ENCODE measurements at places on chromosomes 12 and 14. TPM values are rescaled to one million over a fixed set of nuclear protein-coding genes. Genes with fewer than 3 reads are reported as not detected.
A peak's percentile ranks its signal among the peaks of the same experiment; 100 is the strongest.

- H3K36me3 ChIP-seq = no peaks in the 10 kb centered on the region
- H3K4me3 ChIP-seq = no peak overlapping the region
- H3K27me3 ChIP-seq = no peaks in the 10 kb centered on the region
- H3K4me1 ChIP-seq = no peaks in the 10 kb centered on the region
- no peak overlapping the region for H3K27ac ChIP-seq
- no peak for DNase-seq
These were observed 2.6 kb downstream of the WSCD2 start for GRCh38 chr12:108131657-108132126.

DNA sequence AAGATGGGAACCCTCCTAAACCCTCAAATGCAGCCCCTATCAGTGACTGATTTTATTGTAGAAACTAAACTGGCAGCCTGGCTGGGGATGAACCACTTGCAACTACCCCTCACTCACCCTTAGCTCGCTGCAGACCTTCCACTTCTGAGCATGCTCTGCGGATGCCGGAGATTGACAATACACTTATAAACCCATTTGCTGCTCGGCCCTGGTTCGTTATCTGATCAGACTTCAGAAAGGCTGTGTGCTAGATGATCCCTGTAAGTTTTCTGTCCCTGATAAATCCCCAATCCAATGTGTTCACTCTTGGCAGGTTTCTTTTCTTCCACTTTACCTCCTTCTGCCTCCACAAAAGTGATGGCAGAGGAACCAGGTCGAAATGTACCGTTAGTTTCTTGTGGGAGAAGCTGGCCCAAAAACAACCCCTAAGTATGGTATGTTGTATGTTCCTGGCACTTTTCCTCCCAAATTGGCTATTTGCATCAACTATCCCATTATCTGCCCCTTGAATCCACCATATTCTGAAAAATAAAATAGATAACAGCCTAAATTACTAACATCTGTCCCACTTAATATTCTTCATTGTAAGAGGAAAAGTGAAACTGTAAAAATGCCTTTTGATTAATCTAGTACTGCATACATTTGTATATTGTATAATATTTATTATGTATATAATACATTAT is 18.8 kb downstream of the RPH3A start:
- H3K36me3 ChIP-seq = no peaks in the 10 kb centered on the region
- H3K4me3 ChIP-seq = no peak overlapping the region
- H3K4me1 ChIP-seq = no peaks in the 10 kb centered on the region
- no peak for DNase-seq

The TGFB3 gene
- total RNA-seq = 2.2 TPM

- H3K4me3 ChIP-seq = no peak overlapping the region
- H3K27me3 ChIP-seq = peaks cover 6% of the 10 kb centered on the region
- no peak for DNase-seq
These were observed 109.8 kb upstream of the CPSF6 start for GRCh38 chr12:69129564-69129963.

GRCh38 chr14:74628418-74628817 is 16.4 kb upstream of the LTBP2 start:
- no peak overlapping the region for H3K27ac ChIP-seq
- no peaks in the 10 kb centered on the region for H3K36me3 ChIP-seq
- H3K4me3 ChIP-seq = no peak overlapping the region

GRCh38 chr12:12439636-12440035 is 82.8 kb downstream of the BORCS5 start:
- H3K4me1 ChIP-seq = peaks cover 14% of the 10 kb centered on the region
- H3K27me3 ChIP-seq = no peaks in the 10 kb centered on the region
- H3K27ac ChIP-seq = no peak overlapping the region
- no peak overlapping the region for H3K4me3 ChIP-seq
- DNase-seq = peak; percentile 91
- H3K36me3 ChIP-seq = no peaks in the 10 kb centered on the region

The SERPINA12 gene
- not detected for total RNA-seq

The GPR132 gene
- under 0.01 TPM for total RNA-seq

- no peaks in the 10 kb centered on the region for H3K27me3 ChIP-seq
- H3K27ac ChIP-seq = no peak overlapping the region
- no peaks in the 10 kb centered on the region for H3K4me1 ChIP-seq
- H3K36me3 ChIP-seq = no peaks in the 10 kb centered on the region
- H3K4me3 ChIP-seq = no peak overlapping the region
These were observed 845.4 kb downstream of the VRK1 start for GRCh38 chr14:97642631-97643030.

GRCh38 chr14:28373721-28374120 is 392.9 kb upstream of the FOXG1 start:
- no peak for DNase-seq
- H3K27me3 ChIP-seq = no peaks in the 10 kb centered on the region
- no peaks in the 10 kb centered on the region for H3K4me1 ChIP-seq
- H3K4me3 ChIP-seq = no peak overlapping the region

The HOXC10 gene
- total RNA-seq = not detected

DNA sequence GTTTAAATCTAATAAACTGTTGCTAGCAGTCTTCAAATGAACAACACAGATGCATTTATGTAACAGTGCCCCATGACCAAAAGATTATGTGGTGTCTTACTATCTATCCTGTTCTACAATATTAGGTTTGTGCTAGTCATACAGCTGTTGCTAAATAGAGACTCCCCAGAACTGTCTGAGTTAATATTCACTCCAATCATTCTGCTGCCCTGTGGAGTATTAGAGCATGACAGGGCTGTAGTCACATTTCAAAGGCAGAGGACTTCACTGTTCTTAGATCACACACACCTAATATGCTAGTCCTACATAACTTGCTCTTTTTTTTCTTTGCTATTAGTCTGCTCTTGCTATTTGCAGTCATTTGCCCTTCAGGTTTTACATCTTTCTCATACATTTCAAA is 157.6 kb upstream of the MDGA2 start:
- H3K4me3 ChIP-seq = no peak overlapping the region
- no peaks in the 10 kb centered on the region for H3K36me3 ChIP-seq
- no peaks in the 10 kb centered on the region for H3K4me1 ChIP-seq
- no peak overlapping the region for H3K27ac ChIP-seq
- no peak for DNase-seq
- H3K27me3 ChIP-seq = no peaks in the 10 kb centered on the region

The KRT75 gene
- not detected for total RNA-seq

- H3K27me3 ChIP-seq = no peaks in the 10 kb centered on the region
- H3K27ac ChIP-seq = 0 out of 2 replicates have a peak overlapping the region, but pooled peaks have one; percentile 7
- H3K4me1 ChIP-seq = peaks cover 7% of the 10 kb centered on the region
- peak; percentile 85 for DNase-seq
- H3K4me3 ChIP-seq = no peak overlapping the region
- H3K36me3 ChIP-seq = peaks cover 35% of the 10 kb centered on the region
These were observed 2.9 kb downstream of the SMARCD1 start for GRCh38 chr12:50087995-50088394.

The INSM2 gene
- not detected for total RNA-seq

GRCh38 chr12:130428116-130428515 is 90.4 kb downstream of the PIWIL1 start:
- no peaks in the 10 kb centered on the region for H3K27me3 ChIP-seq
- no peak for DNase-seq
- H3K4me1 ChIP-seq = no peaks in the 10 kb centered on the region
- no peaks in the 10 kb centered on the region for H3K36me3 ChIP-seq
- H3K4me3 ChIP-seq = no peak overlapping the region

- H3K4me1 ChIP-seq = no peaks in the 10 kb centered on the region
- no peaks in the 10 kb centered on the region for H3K27me3 ChIP-seq
- H3K27ac ChIP-seq = no peak overlapping the region
- DNase-seq = no peak
- no peak overlapping the region for H3K4me3 ChIP-seq
These were observed 40.6 kb downstream of the EP400 start for GRCh38 chr12:131990066-131990979.

The KRT85 gene
- total RNA-seq = not detected

DNA sequence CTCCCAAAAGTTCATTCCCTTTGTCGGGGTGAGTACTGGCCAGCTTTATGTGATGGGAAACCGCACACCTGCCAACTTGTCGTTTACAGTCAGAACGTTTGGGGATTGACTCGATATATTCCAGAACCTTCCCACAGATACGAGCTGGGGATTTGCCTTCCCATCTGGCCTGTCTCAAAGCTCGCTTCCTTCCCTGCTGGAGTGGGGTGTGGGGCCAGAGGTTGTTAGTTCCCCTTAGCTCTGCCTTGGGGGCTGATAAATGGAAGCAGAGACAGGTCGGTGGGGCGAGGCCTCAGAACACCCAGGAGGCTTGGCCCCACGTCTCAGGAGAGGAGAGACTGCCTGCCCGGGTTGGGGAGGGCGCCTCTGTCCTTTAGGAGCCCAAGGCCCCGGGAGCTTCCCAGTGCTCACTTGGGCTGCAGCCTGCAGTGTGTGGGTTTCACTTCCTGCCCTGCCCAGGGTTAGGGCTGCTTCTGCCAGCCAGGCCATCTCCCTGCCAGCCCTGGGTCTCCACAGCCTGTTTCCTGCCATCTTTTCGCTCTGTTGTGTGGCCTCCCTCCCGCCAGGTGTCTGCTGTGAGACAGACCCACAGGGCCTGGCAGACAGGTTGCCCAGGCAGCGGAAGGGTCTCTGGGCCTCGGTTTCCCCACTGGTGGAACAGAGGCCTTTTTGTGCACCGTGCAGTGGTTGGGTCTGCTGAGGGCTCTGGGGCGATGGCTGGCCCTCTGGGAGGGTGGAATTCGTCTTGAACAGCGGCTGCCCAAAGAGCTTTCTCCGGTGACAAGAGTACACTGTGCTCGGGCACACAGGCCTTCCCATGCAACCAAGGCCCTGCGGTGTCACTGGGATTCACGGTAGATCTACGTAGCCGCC is 8.1 kb upstream of the TEX22 start:
- no peak for DNase-seq
- H3K4me3 ChIP-seq = no peak overlapping the region
- no peaks in the 10 kb centered on the region for H3K27me3 ChIP-seq
- no peak overlapping the region for H3K27ac ChIP-seq
- H3K36me3 ChIP-seq = peaks cover 15% of the 10 kb centered on the region
- no peaks in the 10 kb centered on the region for H3K4me1 ChIP-seq

GRCh38 chr12:6567112-6567670 is 900 bp downstream of the NOP2 start:
- no peak overlapping the region for H3K27ac ChIP-seq
- H3K4me1 ChIP-seq = no peaks in the 10 kb centered on the region
- H3K27me3 ChIP-seq = no peaks in the 10 kb centered on the region
- H3K36me3 ChIP-seq = peaks cover 39% of the 10 kb centered on the region

The AQP6 gene
- not detected for total RNA-seq

DNA sequence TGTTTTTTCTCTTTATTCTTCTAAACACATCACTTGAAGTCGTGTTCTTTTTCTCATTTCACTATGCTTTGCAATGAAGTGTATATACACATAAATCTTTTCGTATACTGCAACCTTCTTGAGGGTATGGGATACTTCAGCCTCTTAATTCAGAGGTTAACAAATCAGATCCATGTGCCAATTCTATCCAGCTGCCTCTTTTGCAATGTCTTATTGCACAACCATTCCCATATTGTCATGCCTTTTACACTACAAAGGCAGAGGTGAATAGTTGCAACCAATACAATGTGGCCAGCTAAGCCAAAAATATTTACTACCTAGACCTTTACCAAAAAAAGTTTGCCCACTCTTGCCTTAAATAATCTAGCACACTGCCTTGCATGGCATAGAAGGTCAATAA is 224.5 kb upstream of the FOXG1 start:
- DNase-seq = no peak
- no peak overlapping the region for H3K4me3 ChIP-seq
- no peaks in the 10 kb centered on the region for H3K27me3 ChIP-seq
- no peak overlapping the region for H3K27ac ChIP-seq

DNA sequence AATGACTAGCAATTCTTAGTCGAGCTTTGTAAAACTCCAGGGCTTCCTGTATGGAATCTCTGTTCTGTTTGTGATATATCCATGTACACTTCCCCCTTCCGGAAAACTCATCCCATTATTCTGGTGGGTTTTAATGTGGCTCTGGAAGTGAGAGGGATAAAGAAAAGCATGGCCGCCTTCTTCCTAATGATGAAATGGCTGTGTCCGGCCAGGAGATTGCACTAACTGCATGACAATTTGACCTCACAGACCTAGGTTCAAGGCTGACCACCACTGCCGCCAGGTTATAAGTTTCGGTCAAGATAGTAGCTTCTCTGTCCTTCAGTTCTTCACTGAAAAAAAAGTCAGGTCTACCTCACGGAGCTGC is 41.0 kb upstream of the NPAS3 start:
- no peaks in the 10 kb centered on the region for H3K27me3 ChIP-seq
- H3K36me3 ChIP-seq = no peaks in the 10 kb centered on the region
- no peak for DNase-seq
- H3K4me1 ChIP-seq = no peaks in the 10 kb centered on the region
- H3K4me3 ChIP-seq = peak overlapping the region; percentile 70
- H3K27ac ChIP-seq = no peak overlapping the region

- H3K4me3 ChIP-seq = peak overlapping the region; percentile 30
- peak; percentile 75 for DNase-seq
- H3K27ac ChIP-seq = no peak overlapping the region
- H3K27me3 ChIP-seq = peaks cover 15% of the 10 kb centered on the region
These were observed 28.2 kb upstream of the SMUG1 start for GRCh38 chr12:54216797-54217661.

The NOXRED1 gene
- total RNA-seq = under 0.01 TPM

The ACOT4 gene
- 0.54 TPM for total RNA-seq

DNA sequence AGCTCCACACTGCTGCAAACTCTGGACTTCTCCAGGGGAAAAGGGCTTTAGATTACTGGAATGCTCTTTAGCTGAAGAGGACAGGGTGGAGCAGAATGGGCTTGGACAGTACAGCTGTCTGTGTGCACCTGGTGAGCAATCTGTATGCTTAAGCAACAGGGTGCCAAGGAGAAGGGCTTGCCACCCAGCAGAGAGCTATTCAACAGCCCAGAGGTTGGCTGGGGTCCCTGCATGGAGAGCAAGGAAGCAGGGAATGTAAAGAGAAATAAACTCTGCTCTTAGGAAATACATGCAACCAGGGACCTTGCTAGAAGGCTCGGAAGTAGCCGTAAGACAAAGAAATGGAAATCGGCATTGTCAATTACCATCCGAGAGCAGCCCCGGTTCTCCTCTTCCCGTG is 53.0 kb upstream of the CORO1C start:
- no peak overlapping the region for H3K4me3 ChIP-seq
- H3K27ac ChIP-seq = no peak overlapping the region
- H3K36me3 ChIP-seq = peaks cover 56% of the 10 kb centered on the region
- no peaks in the 10 kb centered on the region for H3K27me3 ChIP-seq
- DNase-seq = no peak
- peaks cover 10% of the 10 kb centered on the region for H3K4me1 ChIP-seq

The ANKRD33 gene
- total RNA-seq = not detected

Data from IMR-90 (cell line).